GM23248 (cell line): ENCODE measurements at places on chromosomes 5 and 9. TPM values are rescaled to one million over a fixed set of nuclear protein-coding genes. Genes with fewer than 3 reads are reported as not detected.

The FABP6 gene
- not detected in 2 replicates for total RNA-seq

The PCA3 gene
- not detected in 2 replicates for total RNA-seq

The EPB41L4A gene
- 0.11 and 1.8 TPM in 2 replicates for total RNA-seq

The IGFBPL1 gene
- total RNA-seq, result 0.76 TPM in 1 of 2 replicates, not detected in the other

- no peaks in the 10 kb centered on the region for H3K36me3 ChIP-seq
- no peak overlapping the region for H3K4me3 ChIP-seq
- peaks cover 29% of the 10 kb centered on the region for H3K4me1 ChIP-seq
Measured at GRCh38 chr5:127003798-127004495, 26.4 kb downstream of the MARCHF3 start.

DNA sequence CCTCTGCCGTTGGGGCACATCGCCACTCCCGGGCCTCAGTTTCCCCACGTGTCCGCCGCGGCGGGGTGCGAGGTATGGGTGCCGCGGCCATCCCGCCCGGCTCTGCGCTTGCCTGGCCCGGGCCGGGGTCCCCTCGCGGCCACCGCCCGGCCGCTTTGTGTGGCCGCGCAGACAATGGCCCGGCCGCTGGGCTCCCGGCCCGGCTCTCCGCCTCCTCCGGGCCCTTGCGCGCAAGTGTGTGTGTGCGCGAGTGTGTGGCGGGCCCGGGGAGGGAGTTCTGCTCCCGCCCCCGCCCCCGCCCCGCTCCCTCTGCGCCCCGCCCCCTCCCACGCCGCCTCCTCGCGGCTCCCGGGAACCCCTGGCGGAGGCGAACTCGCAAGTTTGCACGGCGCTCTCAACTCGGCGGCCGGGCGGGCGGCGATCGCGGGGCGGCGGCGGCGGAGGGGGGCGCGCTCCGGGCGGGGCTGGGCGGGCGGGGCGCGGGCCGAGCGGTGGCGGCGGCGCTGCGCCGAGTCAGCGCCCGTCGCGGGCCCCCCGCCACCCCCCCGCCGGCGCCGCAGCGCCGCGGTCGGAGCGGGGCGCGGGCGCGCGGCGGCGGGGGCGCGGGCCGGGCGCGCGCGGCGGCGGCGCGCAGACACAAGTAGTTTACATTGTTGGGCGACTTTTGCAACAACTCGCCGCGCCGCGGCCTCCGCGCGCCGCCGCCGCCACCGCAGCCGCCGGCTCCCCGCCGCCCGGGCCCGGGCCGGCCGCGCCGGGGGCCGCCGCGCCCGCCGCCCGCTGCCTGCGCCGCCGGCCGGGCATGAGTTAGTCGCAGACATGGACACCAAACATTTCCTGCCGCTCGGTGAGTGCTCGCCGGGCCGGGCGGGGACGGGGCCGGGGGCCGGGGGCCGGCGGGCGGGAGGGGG lies at the start of gene RXRA:
TSS of gene RXRA (plus strand) at position 643 of the 911 bp plus-strand sequence. CDS start at position 820, 177 bp downstream.
- peak; percentile 90 for DNase-seq
- H3K27ac ChIP-seq, result peak within 1 kb of the TSS; percentile 86
- no peaks in the 10 kb centered on the region for H3K36me3 ChIP-seq
- H3K27me3 ChIP-seq, result no peaks in the 10 kb centered on the region

DNA sequence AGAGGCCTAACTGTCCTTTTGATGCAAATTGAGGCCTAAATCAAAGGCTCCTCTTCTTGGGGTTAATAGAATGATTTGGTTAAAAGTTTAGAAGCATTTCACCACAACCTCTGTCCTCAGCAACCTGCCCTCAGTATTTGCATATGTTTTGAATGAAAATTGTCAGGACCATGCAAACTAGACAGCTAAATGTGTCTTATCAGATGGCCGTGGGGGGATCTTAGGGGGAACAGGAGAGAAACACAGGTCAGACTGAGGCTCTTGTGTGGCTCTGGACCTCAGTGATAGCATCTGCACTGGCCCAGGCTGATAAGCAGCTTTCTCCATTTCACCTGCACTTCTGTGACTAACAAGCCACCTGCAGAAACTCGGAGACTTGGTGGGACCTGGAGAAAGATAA lies 49.0 kb downstream of the FOXI1 start:
- H3K27ac ChIP-seq, result no peak overlapping the region
- no peak overlapping the region for H3K4me3 ChIP-seq
- no peak for DNase-seq
- peaks cover 11% of the 10 kb centered on the region for H3K4me1 ChIP-seq
- no peaks in the 10 kb centered on the region for H3K27me3 ChIP-seq

GRCh38 chr5:9619331-9620092 lies 10.6 kb downstream of the TAS2R1 start:
- no peak overlapping the region for H3K27ac ChIP-seq
- no peak for DNase-seq
- no peaks in the 10 kb centered on the region; the same call in 1 of the 2 replicates for H3K27me3 ChIP-seq
- no peaks in the 10 kb centered on the region for H3K36me3 ChIP-seq
- peaks cover 21% of the 10 kb centered on the region for H3K4me1 ChIP-seq

- no peak for DNase-seq
- no peaks in the 10 kb centered on the region; the same call in 1 of the 2 replicates for H3K4me1 ChIP-seq
- H3K27ac ChIP-seq, result no peak overlapping the region
- peaks cover 86% of the 10 kb centered on the region for H3K27me3 ChIP-seq
- H3K4me3 ChIP-seq, result peak overlapping the region; percentile 33; the same call in 1 of the 2 replicates
Measured at GRCh38 chr5:135031813-135032694, 2.0 kb downstream of the PITX1 start.

DNA sequence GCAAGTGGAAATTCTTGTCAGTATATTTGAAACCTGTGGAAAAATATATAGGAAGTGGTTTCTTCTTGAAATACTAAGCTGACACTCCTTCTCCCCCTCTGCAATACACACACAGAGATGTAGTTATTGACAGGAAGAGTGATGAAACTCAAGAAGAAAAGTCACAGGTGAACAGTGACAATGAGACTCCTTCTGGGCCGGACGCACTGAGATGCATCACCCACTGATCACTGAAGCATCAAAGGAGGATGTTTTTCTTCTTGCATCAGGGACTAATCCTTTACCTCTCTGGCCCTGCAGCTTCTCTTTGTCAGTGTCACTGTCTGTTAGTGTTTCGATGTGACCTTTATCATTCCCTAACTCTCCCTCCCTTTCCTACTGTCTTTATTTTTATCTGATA lies 1864.2 kb upstream of the C9orf72 start:
- H3K27ac ChIP-seq, result no peak overlapping the region
- no peak overlapping the region for H3K4me3 ChIP-seq
- H3K4me1 ChIP-seq, result no peaks in the 10 kb centered on the region
- no peaks in the 10 kb centered on the region for H3K27me3 ChIP-seq

- DNase-seq, result peak; percentile 59
- no peaks in the 10 kb centered on the region for H3K27me3 ChIP-seq
- no peak overlapping the region for H3K4me3 ChIP-seq
- H3K4me1 ChIP-seq, result peaks cover 17% of the 10 kb centered on the region
- H3K36me3 ChIP-seq, result no peaks in the 10 kb centered on the region
- no peak overlapping the region for H3K27ac ChIP-seq
Measured at GRCh38 chr9:99677281-99677680, 144.4 kb upstream of the NR4A3 start.

GRCh38 chr9:14520341-14520740 lies 172.9 kb downstream of the ZDHHC21 start:
- H3K36me3 ChIP-seq, result no peaks in the 10 kb centered on the region
- H3K27me3 ChIP-seq, result no peaks in the 10 kb centered on the region
- no peak overlapping the region for H3K4me3 ChIP-seq
- H3K27ac ChIP-seq, result no peak overlapping the region
- no peak for DNase-seq

DNA sequence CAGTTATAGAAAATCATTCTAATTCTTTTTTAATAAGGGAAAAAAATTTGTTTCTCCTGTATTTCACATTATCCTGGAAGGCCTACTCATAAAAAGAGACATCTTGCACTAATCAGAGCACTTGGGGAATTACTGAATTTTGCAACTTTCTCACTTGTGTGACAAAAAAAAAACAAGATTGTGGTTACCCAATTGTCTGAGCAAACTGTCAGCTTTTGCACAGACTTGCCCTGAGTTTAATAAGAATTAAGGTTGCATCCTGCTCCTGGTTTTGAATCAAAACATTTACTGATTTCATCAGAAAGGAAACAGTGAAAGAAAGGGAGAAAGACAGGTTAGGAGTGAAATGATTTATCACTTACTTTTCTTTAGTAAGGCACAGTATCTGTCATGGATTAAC lies 10.6 kb upstream of the SH3RF2 start:
- peak; percentile 75 for DNase-seq
- peaks cover 29% of the 10 kb centered on the region for H3K4me1 ChIP-seq
- peak overlapping the region; percentile 67 for H3K27ac ChIP-seq
- no peak overlapping the region for H3K4me3 ChIP-seq
- H3K36me3 ChIP-seq, result no peaks in the 10 kb centered on the region
